ENCODE measurements at places on chromosomes 7 and 10.

DNA sequence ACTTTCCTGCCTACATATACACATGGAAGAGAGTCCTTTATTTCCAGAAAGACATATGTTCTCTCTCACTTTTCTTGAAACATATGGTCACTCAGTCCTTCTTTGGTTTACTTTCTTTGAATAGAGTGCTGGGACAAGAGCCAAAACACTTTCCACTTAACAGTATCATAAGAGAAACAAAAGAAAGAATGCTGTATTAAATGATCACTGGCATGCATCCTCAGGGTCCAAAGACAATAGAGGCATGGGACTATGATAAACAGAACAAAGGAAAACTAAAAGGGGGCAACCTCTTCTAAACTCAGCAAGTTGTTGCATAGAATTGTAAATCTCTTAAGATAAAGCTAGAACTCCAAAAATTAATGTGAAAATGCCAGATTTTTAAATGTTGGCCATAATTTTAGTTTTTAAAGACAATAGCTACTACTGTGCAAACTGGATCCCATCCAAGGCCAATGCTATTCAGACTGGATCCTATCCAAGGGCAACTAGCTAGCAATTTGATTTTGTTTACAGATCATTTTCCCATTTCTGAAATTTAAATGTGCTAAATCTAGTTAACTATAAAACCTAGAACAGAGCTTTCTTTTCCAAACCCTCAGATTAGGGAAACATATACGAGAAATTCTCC is 687.5 kb downstream of the SORCS3 start:
- DNase-seq, result no peak

GRCh38 chr7:132317701-132318351 is 258.4 kb downstream of the PLXNA4 start:
- no peak for DNase-seq

GRCh38 chr10:121426307-121426706 is 171.9 kb downstream of the FGFR2 start:
- no peak for DNase-seq

DNA sequence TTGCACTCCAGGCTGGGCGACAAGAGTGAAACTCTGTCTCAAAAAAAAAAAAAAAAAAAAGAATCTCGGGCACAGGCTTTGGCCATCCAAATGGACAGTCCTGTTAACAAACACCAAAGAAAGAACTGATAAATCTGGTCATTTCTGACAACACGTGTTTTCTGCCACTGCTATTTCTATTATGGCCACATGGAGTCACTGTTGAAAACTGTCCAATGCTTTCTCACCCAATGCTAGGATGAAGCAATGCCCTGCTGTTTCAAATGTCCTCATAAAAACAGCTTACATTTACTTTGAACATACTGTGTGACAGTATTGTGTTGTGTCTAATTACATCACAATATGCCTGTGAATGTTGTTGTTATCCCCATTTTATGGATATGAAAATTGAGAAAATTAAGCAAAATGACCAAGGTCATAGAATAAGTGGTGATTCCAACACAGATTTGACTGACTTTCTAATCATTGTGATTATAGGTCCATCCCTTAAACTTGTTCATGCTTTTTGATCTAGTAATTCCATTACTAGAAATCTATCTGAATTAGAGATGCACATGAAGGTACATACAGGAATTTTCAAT is 19.9 kb upstream of the MAP3K8 start:
- DNase-seq, result no peak

All from esophagus squamous epithelium (tissue), 5 donors.